ENCODE measurements at places on chromosomes 13 and 19. TPM values are rescaled to one million over a fixed set of nuclear protein-coding genes. Genes with fewer than 3 reads are reported as not detected.

The LGALS7B gene
- 688 TPM for polyA plus RNA-seq

The DZIP1 gene
- polyA plus RNA-seq, result 8.0 TPM

The ZNF230 gene
- polyA plus RNA-seq, result 1.5 TPM

The IZUMO2 gene
- polyA plus RNA-seq, result not detected

The ZNF99 gene
- not detected for polyA plus RNA-seq

The YJEFN3 gene
- polyA plus RNA-seq, result 0.68 TPM

The PRTN3 gene
- not detected for polyA plus RNA-seq

- DNase-seq, result no peak
Observed at GRCh38 chr13:83136660-83137059, 745.6 kb downstream of the SLITRK1 start.

DNA sequence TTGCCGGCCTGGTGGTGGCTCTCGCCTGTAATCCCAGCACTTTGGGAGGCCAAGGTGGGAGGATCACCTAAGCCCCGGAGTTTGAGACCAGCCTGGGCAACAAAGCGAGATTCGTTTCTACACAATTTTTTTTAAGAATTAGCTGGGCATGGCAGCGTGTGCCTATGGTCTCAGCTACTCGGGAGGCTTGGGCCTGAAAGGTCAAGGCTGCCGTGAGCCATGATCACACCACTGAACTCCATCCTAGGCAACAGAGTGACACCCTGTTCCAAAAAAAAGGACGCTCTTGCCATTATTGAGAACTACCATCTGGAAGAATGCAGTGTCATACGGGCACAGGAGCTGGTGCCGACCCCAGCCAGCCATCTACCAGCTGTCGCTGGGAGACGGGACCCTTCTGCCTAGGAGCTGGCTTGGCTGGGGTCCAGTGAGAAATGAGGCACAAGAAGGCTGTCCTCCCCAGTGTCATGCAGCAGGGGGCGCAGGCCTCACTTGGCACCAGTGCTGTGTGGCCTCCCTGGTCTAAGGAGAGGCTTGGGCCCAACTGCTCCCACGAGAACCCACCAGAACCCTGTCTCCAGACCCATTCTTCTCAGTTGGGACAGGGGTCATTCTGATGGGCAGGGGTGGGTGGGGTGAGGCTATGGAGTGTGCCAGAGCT is 12.2 kb upstream of the RELB start:
- DNase-seq, result peak; percentile 35

- DNase-seq, result no peak
Observed at GRCh38 chr19:40381321-40381720, 8.7 kb downstream of the HIPK4 start.

DNA sequence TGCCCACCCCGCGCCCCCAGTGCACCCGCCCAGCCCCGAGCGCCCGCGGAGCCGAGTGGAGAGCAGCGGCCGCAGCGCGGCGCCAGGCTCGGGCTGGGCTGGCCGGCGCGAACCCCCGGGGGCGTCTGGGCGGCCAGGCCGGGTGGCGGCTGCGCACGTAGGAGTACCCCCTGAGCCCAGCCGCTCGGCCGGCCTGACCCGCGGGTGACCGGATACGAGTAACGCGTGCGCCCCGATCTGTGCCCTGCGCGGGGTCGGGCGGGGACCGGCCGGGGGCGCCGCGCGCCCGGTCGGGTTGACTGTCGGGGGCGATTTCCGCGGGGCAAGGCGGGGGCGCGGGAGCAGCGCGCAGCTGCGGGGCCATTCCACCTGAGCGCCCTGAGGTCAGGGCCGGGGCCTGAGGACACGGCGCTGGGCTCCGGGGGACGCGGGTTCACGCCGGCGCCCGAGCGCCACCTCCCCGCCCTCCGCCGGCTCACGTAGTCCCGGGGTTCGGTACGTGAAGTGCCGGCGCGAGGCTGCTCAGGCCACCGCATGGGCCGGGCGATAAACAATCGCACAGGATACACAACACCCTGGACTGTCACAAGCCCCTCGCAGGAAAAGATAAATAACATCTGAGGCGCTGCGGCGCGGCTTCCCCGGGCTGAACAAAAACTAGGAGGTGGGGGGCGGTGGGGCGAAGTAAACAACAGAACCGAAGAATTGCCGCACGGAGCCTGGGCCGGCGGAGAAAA is 37.6 kb upstream of the FLT1 start:
- DNase-seq, result no peak

DNA sequence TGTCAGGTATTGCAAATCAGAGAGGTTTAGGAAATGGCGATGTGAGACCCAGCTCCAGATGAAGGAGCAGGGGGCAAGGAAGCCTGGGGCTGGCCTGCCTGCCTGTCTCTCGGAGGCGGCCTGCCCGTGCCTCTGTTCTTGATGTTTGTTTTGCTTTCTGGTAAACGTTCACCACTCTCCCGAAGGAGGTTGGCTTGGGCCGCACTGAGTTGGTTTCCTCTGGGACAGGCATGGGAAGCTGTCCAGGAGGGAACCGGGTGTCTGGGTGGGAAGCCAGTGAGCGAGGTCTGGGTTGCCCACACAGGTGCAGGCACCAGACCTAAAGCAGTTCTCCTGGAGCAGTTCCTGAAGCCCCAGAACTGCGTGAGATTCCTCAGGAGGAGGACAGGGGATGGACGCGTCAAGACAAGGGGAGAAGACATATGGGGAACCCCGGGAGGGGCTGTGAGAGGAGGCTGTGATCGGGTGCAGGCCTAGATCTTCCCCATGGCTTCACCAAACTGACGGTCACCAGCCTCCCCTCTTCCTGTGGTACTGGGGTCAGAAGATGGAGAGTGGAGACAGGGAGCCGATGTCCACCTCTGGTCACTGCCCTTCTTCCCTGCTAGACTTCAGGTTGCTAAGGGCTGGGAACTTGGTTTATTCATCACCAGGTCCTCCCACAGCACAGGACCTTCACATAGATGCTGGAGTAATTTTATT is 15.2 kb downstream of the COL4A2 start:
- no peak for DNase-seq

GRCh38 chr19:47644743-47645482 is 36.0 kb downstream of the BICRA start:
- DNase-seq, result no peak

DNA sequence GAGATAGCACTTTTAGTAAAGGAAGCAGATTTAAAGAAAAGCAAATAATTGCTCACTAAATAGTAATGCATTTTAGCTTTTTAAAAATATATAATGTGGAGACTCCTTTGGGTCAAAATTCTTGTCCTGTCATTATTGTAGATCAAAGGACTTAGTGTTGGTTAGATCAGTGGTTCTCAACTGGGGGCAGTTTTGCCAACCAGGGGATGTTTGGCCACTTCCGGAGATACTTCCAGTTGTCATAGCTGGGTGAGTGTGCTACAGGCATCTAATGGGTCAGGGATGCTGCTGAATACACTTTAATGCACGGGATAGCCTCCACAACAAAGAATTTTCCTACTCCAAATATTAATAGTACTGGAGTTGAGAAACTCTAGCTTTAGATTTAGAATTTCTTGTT is 126.8 kb downstream of the LMO7 start:
- DNase-seq, result no peak

DNA sequence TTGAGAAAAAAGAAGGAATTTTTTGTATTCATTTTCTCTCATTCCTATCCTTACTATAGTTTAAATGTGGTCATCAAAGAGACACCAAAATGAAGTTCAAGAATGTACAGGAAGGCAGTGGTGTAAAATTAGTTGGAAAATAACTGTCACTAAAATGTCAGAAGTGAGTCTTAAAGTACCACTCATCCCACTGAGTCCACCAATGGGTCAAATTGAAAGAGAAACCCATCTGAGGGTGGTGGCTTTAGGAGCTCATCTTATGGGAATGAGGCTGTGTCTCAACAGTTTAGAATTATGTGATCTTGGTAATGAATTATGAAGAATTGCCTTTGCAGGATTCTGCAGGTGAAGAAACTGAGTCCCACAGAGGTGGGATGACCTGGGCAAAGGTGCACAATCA is 403.5 kb downstream of the FGF9 start:
- no peak for DNase-seq

DNA sequence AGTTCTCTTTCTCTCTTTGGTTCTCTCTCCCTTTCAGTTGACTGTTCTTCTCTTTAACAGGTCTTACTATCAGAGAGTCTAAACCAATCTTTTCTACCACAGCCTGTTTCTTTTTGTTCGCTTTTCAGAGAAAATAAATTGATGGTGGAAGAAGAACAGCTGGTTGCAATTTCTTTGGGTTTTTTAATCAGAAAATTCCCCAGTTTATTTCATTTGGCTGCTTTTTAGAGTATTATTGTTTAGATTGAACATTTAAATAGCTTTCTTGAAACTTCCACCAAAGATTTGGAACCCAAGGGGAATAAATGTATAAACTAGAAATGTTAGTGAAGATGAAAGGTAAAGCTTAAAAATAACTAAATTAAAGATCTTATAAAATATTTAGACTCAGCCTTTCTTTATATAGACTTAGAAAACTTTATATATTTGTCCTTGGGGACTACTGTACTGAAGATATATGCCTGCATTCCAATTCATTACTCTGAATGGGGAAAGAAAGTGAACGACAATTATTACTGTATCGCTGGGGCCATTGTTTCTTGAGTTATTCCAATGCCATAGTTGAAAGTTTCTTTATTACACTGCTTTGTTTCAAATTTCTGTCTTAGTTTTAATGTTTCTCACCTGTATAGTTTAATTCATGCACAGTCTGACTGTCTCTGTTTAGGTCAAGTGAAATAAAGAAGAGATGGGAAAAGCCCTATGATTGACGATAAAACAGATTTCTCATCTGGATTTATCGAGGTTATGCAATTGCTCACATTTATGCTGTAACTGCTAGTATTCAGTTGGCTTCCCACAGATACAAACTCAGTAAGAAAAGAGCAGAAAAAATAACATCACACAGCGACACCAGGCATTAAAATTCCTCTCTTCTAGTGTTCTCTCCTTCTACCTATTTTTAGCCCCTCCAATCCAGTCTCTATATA is 169.4 kb upstream of the CSNK1A1L start:
- DNase-seq, result no peak

DNA sequence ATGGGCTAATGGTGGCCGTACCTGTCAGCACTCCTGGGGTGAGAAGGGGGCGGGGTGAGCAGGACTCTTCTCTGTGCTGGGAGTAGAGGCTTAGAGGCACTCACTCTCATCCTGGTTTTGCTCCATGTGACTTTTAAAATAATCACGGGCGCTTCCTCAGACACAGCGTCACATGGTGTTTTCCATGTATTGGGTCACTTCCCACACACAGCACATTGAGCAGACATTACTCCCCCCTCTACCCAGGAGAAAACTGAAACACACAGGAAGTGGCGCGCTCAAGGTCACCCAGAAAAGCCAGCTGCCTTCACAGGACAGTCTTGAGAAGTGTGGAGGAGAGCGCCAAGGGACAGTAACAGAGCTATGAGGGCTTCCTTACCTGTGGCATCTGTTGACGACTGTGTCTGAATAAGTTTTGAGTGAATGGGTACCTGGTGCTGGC is 23.2 kb downstream of the SPATA13 start:
- DNase-seq, result no peak

- no peak for DNase-seq
Observed at GRCh38 chr19:48741129-48741999, 954 bp upstream of the RASIP1 start.

- DNase-seq, result no peak
Observed at GRCh38 chr19:35533822-35534392, 651 bp downstream of the GAPDHS start.

DNA sequence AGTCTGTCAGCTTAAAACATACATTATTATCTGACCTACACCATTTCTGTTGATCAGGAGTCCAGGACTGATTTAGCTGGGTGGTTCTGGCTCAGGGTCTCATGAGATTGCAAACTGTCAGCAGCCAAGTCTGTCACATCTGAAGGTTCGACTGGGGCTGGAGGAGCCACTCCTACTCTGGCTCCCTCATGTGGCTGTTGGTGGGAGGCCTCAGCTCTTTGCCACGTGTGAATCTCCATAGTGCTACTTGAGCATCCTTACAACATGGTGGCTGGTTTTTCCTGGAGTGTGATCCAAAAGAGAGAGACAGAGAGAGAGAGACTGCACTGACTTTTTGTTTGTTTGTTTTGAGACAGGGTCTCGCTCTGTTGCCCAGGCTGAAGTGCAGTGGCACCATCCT is 63.6 kb upstream of the NFIC start:
- DNase-seq, result no peak

GRCh38 chr19:49014123-49014869 is 2.6 kb downstream of the LHB start:
- DNase-seq, result no peak

GRCh38 chr19:4980067-4980466 is 11.2 kb downstream of the KDM4B start:
- DNase-seq, result peak; percentile 45

DNA sequence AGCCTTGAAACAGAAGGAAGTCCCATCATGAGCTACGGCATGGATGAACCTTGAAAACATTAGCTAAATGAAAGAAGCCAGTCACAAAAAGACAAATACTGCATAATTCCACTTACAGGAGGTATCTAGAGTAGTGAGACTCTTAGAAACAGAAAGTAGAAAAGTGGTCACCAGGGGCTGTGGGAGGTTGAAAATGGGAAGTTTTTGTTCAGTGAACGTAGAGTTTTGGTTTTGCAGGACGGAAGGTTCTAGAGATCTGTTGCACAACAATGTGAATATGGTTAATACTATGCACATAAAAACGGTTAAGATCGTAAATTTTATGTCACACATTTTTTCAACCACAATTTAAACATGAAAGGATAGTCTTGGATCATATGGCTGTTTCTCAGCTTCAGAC is 11.9 kb upstream of the SLC10A2 start:
- DNase-seq, result no peak

DNA sequence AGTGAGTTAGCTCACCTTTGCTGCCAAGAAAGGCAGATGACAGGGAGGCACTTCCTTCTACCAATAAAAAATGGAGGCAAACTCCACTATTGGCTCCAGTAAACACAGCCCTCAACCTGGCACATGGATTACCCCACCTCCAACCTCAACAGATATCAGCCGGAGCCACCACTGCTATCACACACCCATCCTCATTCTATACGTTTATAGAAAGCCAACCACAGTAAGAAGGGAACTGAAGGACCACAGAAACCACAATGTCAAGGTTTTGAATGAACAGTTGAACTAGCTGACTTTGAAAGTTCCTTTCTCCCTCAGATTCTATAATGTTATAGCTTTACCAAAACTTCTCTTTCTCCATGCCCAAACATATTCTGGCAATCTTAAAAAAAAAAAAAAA is 526.2 kb downstream of the UQCRFS1 start:
- DNase-seq, result no peak

GRCh38 chr19:18647371-18647767 is 10.5 kb downstream of the KLHL26 start:
- DNase-seq, result no peak

- no peak for DNase-seq
Observed at GRCh38 chr13:76745261-76746200, 140.7 kb downstream of the KCTD12 start.

DNA sequence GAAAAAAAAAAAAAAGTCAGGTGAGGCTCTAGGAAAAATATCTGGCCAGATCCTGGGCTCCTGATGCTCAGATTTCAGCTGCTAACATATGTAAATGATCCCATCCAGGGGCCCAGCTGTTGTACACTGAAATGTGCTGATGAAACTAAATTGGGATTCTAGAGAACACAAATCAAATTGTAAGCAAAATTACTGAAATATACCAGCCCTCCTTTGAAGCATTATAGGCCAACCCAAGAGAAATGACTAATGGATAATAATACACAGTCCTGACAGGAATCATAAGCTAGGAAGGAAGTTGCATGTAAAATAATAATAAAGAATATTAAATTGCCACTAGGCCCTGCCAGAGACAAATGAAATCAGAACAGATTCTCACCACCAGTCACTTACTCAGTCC is 17.8 kb downstream of the KCTD12 start:
- no peak for DNase-seq

GRCh38 chr19:20470345-20471135 is 95.0 kb downstream of the ZNF737 start:
- no peak for DNase-seq

- DNase-seq, result no peak
Observed at GRCh38 chr13:113929628-113930615, 44.0 kb downstream of the C13orf46 start.

- no peak for DNase-seq
Observed at GRCh38 chr13:26742691-26743358, 17.8 kb downstream of the GPR12 start.
